Sigmoid colon (tissue), 7 donors: ENCODE measurements at places on chromosomes 5 and 9. TPM values are rescaled to one million over a fixed set of nuclear protein-coding genes. Genes with fewer than 3 reads are reported as not detected.

GRCh38 chr5:25255128-25255527 is 610.4 kb upstream of the CDH10 start:
- no peak overlapping the region for H3K4me3 ChIP-seq
- no peak for DNase-seq
- no peak overlapping the region for H3K27ac ChIP-seq

DNA sequence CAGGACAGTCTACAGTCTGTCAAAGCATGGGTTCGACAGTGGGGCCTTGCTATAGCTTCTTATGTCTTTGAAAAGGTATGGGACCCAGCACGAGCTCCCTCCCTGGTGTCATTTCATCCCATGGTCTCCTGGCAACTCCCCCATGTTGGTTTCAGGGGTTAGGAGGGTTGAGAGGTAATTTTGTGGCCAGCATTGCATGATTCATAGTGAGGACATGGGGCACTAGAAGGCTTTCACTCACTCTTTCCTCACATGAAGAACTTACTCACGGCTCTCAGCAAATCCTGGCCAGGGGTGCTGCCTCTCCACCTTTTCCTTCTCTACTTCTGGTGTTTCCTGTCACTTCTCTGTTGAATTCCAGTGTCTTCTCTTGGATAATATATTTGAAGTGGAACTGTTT is 134.7 kb upstream of the TNPO1 start:
- H3K27me3 ChIP-seq: no peaks in the 10 kb centered on the region
- no peak overlapping the region for H3K4me3 ChIP-seq
- no peaks in the 10 kb centered on the region for H3K36me3 ChIP-seq
- H3K27ac ChIP-seq: no peak overlapping the region

- no peaks in the 10 kb centered on the region for H3K27me3 ChIP-seq
- H3K4me3 ChIP-seq: no peak overlapping the region
- no peak for DNase-seq
- H3K27ac ChIP-seq: no peak overlapping the region
- no peaks in the 10 kb centered on the region for H3K36me3 ChIP-seq
These were observed 127.6 kb downstream of the SLIT3 start for GRCh38 chr5:169173372-169173771.

- H3K4me1 ChIP-seq: no peaks in the 10 kb centered on the region
- no peaks in the 10 kb centered on the region for H3K36me3 ChIP-seq
- peak; percentile 34 for DNase-seq
- H3K27me3 ChIP-seq: no peaks in the 10 kb centered on the region
These were observed 44.7 kb upstream of the LCP2 start for GRCh38 chr5:170342153-170342725.

- peak overlapping the region; percentile 78 for H3K27ac ChIP-seq
- H3K27me3 ChIP-seq: no peaks in the 10 kb centered on the region
- no peak for DNase-seq
- H3K36me3 ChIP-seq: no peaks in the 10 kb centered on the region
- H3K4me3 ChIP-seq: no peak overlapping the region
- H3K4me1 ChIP-seq: peaks cover 24% of the 10 kb centered on the region
These were observed 106.8 kb upstream of the CD180 start for GRCh38 chr5:67303356-67303755.

DNA sequence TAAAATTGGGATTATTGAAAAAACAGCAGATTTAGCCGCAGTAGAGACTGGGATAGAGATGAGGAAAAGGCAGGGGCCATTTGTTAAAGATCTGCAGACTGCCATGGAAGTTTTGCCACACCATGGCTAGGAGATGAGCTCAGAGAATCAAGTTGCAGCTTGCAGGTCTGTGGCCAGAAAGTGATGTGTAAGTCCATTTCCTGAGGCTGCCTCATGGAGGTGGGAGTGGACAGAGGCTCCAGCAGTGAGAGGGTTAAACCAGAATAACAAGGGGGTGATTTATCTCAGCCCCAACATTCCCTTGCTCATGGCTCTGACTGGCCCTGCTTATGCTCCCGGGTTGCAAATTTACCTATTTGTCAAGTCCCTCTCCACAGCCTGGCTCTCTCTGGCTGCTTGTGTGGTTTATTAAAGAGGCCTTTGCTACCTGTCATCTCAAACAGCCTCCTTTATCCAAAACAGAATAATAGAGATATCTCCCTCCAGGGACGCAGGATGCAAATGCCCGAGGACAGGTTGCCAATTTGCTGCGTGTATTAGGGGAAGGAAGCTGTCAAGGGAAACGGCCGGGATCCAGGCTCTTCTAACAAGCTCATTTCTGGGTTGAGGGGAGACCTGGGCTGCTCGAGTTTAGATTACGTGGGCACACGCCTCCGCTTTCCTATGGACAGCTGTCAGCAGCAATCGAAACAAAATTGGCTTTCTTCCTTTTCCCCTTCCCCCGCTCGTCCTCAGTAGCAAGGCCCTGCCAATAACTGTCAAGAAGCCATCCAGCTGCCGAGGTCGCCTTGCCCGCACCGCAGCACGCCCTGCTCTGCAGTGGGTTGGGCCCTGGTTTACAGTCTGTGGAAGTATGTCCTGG is 72.8 kb upstream of the PITX1 start:
- H3K27ac ChIP-seq: no peak overlapping the region
- no peaks in the 10 kb centered on the region for H3K27me3 ChIP-seq
- no peak overlapping the region for H3K4me3 ChIP-seq
- H3K36me3 ChIP-seq: no peaks in the 10 kb centered on the region
- H3K4me1 ChIP-seq: no peaks in the 10 kb centered on the region

- DNase-seq: no peak
- H3K4me1 ChIP-seq: peaks cover 13% of the 10 kb centered on the region
- H3K27ac ChIP-seq: peak overlapping the region; percentile 55
- H3K27me3 ChIP-seq: no peaks in the 10 kb centered on the region
- no peaks in the 10 kb centered on the region for H3K36me3 ChIP-seq
These were observed 538 bp upstream of the ARHGEF28 start for GRCh38 chr5:73625372-73625943.

- H3K36me3 ChIP-seq: peaks cover 4% of the 10 kb centered on the region
- DNase-seq: no peak
- H3K27ac ChIP-seq: no peak overlapping the region
- no peaks in the 10 kb centered on the region for H3K27me3 ChIP-seq
- no peaks in the 10 kb centered on the region for H3K4me1 ChIP-seq
- H3K4me3 ChIP-seq: no peak overlapping the region
These were observed 142.6 kb upstream of the LMX1B start for GRCh38 chr9:126471084-126471624.

DNA sequence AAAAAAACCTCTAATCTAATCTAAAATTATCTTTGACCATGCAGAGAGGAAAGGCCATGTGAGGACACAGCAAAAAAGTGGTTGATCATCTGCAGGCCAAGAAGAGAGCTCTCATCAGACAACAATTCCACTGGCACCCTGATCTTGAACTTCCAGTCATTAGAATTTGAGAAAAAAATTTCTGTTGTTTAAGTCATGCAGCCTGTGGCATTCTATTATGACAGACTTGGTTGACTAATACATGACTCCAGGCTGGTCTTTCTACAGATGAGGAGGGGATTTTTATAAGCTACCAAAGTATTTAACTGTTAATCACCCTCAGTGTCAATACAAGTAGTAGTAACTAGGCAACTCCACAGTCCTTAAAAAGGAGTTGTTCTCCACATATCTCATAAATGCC is 358.5 kb upstream of the RGMB start:
- no peaks in the 10 kb centered on the region for H3K36me3 ChIP-seq
- DNase-seq: no peak
- no peak overlapping the region for H3K27ac ChIP-seq

GRCh38 chr9:133371261-133371711 is 4.6 kb downstream of the SURF4 start:
- no peaks in the 10 kb centered on the region for H3K4me1 ChIP-seq
- DNase-seq: no peak
- no peak overlapping the region for H3K4me3 ChIP-seq
- peaks cover 17% of the 10 kb centered on the region for H3K36me3 ChIP-seq
- no peaks in the 10 kb centered on the region for H3K27me3 ChIP-seq

DNA sequence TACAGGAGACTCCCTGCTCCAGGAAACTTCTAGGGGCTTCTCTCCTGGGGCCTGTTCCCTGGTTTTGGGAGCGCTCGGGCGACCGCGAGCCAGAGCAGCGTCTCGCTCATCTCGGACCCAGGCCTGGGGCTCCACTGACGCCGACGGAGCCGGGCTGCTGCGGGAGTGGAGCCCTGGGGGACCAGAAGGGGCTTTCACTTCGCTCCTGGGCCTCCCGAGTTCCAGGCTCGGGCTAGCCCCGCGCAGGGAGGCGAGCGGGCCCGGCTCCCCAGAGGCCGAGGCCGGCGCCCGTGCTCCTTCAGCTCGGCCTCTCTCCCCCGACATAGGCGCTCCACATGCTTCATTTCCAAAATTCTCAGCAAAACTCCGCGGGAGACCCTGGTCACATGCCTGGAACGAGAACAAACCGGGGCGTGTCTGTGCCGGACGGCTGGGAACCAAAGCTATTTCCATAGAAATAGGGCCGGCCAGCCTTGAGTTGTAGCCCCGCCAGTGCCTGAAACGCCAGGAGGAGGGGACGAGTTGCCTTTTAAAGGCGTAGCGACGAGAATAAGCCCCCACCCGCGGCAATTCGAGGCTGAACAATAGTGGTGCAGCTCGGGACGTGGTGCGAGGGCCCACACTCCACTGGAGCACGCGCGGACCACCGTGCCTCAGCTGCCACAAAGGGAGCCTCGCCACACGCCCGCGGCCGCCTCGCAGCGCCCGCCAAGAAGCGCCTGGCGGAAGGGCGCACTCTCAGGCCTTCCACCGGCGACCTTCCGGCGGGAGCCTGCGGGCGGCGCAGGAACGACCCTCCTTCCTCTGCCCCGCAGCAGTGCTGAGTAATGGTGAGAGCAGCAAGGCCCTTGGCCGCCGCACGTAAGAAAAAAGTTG is 1.1 kb upstream of the G3BP1 start:
- peak; percentile 93 for DNase-seq
- H3K4me1 ChIP-seq: peaks cover 38% of the 10 kb centered on the region
- H3K4me3 ChIP-seq: peak overlapping the region; percentile 69
- peak overlapping the region; percentile 98 for H3K27ac ChIP-seq
- H3K36me3 ChIP-seq: no peaks in the 10 kb centered on the region
- no peaks in the 10 kb centered on the region for H3K27me3 ChIP-seq

- no peak for DNase-seq
- H3K27me3 ChIP-seq: no peaks in the 10 kb centered on the region
- H3K36me3 ChIP-seq: peaks cover 18% of the 10 kb centered on the region
- H3K27ac ChIP-seq: no peak overlapping the region
- no peak overlapping the region for H3K4me3 ChIP-seq
These were observed 21.3 kb downstream of the CCDC69 start for GRCh38 chr5:151202381-151203139.

GRCh38 chr5:18032744-18033143 is 398.5 kb downstream of the TAF11L14 start:
- H3K4me3 ChIP-seq: no peak overlapping the region
- no peaks in the 10 kb centered on the region for H3K27me3 ChIP-seq
- no peak for DNase-seq

GRCh38 chr5:154829589-154830218 is 20.7 kb downstream of the FAXDC2 start:
- no peak overlapping the region for H3K27ac ChIP-seq
- peak; percentile 54 for DNase-seq
- H3K27me3 ChIP-seq: no peaks in the 10 kb centered on the region
- H3K4me3 ChIP-seq: no peak overlapping the region
- H3K36me3 ChIP-seq: peaks cover 20% of the 10 kb centered on the region

- DNase-seq: peak; percentile 52
- H3K36me3 ChIP-seq: no peaks in the 10 kb centered on the region
- H3K4me1 ChIP-seq: no peaks in the 10 kb centered on the region
- H3K27ac ChIP-seq: peak overlapping the region; percentile 89
These were observed 99.3 kb downstream of the RGS3 start for GRCh38 chr9:113562653-113563381.

DNA sequence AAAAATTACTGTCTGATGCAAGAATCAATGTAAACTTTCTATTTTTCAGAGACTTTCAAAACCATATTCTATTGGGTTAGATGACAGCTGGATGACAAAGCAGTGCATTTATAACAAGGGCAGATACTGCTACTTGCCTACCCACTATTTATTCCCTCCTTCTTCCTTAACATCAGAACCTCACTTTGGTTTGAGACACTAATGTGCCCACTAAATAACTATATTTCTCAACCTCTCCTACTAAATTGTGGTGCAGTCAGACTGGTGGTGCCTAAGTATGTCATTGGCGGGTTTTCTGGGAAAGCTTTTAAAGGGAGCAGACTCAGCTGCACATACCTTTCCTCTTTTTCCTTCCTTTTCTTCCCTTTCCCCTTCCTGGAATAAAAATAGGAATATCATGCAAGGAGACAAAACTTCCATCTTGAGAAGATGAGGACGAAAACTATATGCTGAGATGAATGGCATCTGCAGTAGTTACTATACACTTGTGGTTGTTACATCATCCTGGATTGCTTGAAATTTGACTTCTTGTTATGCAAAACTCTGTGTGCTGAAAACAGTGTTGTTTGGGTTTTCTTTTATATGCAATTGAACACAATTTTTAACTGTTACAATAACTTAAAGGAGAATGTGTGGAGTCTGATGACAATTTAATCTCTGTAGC is 43.8 kb downstream of the PRR16 start:
- H3K27me3 ChIP-seq: no peaks in the 10 kb centered on the region
- H3K27ac ChIP-seq: no peak overlapping the region
- DNase-seq: no peak

GRCh38 chr9:98502311-98502975 is 206.3 kb downstream of the GABBR2 start:
- H3K4me1 ChIP-seq: no peaks in the 10 kb centered on the region
- no peak overlapping the region for H3K27ac ChIP-seq
- DNase-seq: no peak
- H3K4me3 ChIP-seq: no peak overlapping the region
- H3K27me3 ChIP-seq: no peaks in the 10 kb centered on the region
- no peaks in the 10 kb centered on the region for H3K36me3 ChIP-seq

- no peak for DNase-seq
- H3K36me3 ChIP-seq: no peaks in the 10 kb centered on the region
- H3K27ac ChIP-seq: no peak overlapping the region
- H3K4me3 ChIP-seq: no peak overlapping the region
- H3K27me3 ChIP-seq: no peaks in the 10 kb centered on the region
- no peaks in the 10 kb centered on the region for H3K4me1 ChIP-seq
These were observed 506.2 kb downstream of the GABRG2 start for GRCh38 chr5:162573758-162574157.

- H3K4me1 ChIP-seq: no peaks in the 10 kb centered on the region
- no peaks in the 10 kb centered on the region for H3K27me3 ChIP-seq
- H3K4me3 ChIP-seq: no peak overlapping the region
- no peaks in the 10 kb centered on the region for H3K36me3 ChIP-seq
These were observed 144.7 kb downstream of the TRPM6 start for GRCh38 chr9:74742792-74743730.

AIF1L gene
- 3.2 TPM for polyA plus RNA-seq

GFRA3 gene
- 0.69 TPM for polyA plus RNA-seq

PRLR gene
- polyA plus RNA-seq: 0.60 TPM

DRD1 gene
- polyA plus RNA-seq: not detected

TRIM7 gene
- polyA plus RNA-seq: 3.2 TPM

TSLP gene
- 0.41 TPM for polyA plus RNA-seq

CEP72 gene
- polyA plus RNA-seq: 0.60 TPM

TPM2 gene
- 334 TPM for polyA plus RNA-seq

LECT2 gene
- not detected for polyA plus RNA-seq

FTMT gene
- polyA plus RNA-seq: not detected

SLC45A2 gene
- not detected for polyA plus RNA-seq
